ENCODE measurements at places on chromosomes 11 and 22.
A peak's percentile ranks its signal among the peaks of the same experiment; 100 is the strongest.

- DNase-seq = no peak
Measured at GRCh38 chr11:78313898-78314297, 103.7 kb downstream of the GAB2 start.

DNA sequence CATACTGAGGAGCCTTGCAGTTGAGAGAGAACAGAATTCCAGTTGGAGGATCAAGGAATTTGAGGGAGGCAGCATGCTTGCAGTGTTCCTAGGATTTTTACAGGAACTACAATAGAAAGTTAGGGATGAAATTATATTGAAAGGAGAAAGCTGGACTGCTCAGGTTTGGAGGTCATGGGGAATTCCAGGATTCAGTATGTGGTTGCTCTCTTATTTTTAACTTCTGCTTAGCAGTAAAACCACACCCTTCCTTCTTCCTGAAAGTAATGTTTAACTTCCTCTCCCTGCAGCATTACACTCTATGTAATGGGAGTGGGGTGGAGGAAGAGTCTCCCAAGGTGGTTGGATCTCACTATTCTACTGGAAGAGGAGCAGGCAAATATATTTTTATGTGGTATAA is 31.3 kb downstream of the CTNND1 start:
- DNase-seq = no peak

DNA sequence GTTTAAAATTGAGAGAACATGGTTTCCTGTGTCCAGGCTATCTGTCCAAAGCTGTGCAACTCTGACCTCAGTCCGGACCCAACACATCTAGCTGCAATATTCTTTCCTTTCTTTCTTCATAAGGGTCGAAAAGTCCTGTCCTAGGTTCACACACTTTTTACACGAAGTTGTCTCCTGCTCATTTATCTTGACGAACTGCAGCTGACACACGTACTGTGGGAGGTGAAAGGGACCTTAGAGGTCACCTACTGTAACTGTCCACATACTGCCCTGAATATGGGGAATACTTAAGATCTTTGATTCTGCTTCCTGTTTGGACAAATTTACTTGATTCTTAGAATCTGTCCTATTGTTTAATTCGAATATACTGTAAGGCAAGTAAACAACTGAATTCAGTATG is 105.9 kb downstream of the CCDC83 start:
- DNase-seq = no peak

GRCh38 chr11:68538025-68538424 is 77.5 kb downstream of the PPP6R3 start:
- DNase-seq = no peak

DNA sequence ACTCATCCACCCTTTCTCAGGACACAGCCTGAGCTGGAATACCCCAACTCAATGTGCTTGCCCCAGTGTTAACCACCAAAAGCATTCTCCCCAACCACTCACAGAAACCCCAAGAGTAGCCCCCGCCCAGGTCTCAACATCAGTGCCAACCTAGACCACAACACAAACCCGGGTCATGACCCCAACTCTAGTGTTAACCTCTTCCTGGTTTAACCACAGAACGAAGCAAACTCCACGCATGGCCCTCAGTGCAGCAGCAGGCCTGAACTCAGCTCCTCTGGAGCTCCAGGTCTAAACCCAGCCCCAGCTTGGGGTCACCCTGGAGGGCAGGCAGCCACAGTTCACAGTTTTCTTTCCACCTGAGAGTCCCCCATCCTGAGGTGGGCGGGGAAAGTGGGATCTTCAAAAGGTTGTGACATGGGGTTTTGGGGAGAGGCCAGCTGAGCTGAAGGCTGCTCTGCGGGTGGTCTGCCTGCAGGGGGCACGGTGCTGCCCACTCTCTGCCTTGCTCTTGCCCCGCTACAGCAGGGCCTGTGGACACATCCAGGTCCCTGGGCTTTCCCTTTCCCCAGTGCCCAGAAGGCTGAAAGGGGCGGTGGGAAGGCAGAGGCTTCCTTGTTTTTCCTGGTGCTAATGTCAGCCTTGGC is 37.9 kb downstream of the NECTIN1 start:
- no peak for DNase-seq

DNA sequence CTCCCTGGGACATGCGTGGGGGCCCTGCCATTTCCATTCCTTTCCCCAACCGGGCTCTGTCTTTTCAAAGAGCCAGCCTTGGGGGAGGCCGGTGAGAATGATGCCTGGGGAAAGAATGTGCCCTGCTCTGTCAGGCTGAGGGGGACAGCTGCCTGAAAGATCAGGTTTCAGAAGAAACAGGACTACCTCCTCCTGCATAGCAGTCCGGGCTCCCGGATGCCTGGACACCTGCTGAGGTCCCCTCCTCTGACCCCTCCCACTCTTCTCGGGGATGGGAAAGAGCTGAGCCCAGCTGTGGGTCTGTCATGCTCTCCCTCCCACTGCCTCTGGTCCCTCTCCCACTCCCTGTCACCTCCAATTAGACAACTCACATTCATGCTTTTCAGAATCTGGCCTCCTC is 41.8 kb upstream of the CDON start:
- no peak for DNase-seq

- no peak for DNase-seq
Measured at GRCh38 chr11:131928992-131929391, 558.6 kb downstream of the NTM start.

GRCh38 chr11:115942011-115942410 is 437.8 kb upstream of the CADM1 start:
- no peak for DNase-seq

DNA sequence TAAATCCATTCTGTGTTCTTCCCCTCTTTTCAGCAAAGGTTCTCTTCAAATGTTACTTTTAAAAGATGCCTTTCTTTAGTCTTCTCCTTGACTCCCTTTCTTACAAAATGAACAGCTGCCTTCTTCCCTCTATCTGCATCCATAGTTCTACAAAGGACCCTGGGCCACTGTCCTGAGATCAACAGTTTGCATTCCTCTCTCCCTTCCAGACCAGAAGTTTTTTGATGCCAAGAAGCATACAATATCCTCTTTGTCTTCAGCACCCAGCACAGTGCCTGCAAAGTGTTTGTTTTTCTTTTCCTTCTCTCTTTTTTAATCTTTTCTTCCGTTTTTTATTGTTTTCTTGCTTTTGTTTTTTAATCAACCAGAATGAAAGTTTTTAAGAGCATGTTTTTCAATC is 183.5 kb upstream of the SNX19 start:
- DNase-seq = no peak

GRCh38 chr11:60118338-60118737 is 29.9 kb downstream of the MS4A2 start:
- no peak for DNase-seq

GRCh38 chr11:12602421-12602820 is 71.8 kb upstream of the TEAD1 start:
- no peak for DNase-seq

DNA sequence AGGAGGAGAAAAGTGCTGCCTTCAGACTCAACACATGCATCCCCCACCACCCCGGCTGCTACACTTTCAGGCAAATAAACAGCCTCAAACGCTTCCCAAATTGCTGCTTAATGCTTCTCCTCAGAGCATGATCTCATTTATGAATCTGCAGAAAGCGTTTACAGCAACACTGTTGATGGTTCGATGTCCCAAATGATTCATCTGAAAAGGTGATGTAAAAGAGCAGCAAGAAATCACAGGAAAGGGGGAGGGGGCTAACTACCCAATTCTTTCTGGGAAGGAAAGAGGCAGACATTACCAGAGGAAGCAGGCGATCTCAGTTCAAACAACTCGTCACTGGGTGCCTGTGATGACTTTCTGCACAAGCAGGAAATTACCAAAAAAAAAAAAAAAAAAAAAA is 119.6 kb downstream of the TENM4 start:
- no peak for DNase-seq

GRCh38 chr11:33616552-33616951 is 84.1 kb downstream of the C11orf91 start:
- DNase-seq = no peak

DNA sequence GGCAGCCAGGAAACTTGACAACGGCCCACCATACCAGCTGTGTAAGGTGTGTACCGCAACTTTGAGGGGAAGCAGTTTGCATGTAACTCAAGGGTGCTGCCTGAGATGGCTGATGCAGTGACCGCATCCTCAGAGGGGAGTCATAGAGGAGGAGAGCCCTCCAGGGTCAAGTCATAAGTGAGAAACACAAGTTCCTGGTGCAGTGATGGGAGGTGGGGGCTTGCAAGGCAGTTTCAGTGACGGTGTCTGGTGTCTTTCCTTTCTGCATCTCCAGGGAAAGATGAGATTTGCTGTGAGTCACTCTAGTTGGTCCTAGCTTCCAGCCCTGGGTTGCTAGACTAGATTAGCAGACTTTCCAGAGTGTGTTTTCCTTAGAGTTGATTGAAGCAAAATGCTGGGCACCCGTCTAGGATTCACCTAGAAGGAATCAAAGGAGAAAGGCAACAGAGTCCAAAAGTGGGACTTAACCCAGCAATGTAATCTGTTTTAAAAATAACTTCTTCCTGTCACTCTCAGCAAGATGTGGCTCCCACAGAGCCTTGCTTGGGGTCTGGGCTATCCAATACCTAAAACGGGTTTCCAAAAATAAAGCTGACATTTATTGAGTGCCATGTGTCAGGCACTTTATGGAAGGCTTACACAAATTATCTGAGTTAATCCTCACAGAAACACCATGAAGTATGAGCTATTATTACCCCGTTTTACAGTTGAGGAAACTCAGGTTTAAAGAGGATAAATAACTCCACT is 265.4 kb upstream of the PLET1 start:
- DNase-seq = no peak

- DNase-seq = peak; percentile 80
Measured at GRCh38 chr22:46737976-46738646, at the start of gene CERK. TSS of gene CERK (minus strand) at chr22:46738252. CDS start at chr22:46738148, 104 bp downstream.

- no peak for DNase-seq
Measured at GRCh38 chr22:19872779-19873137, 18.1 kb upstream of the GNB1L start.

GRCh38 chr11:12188548-12189317 is 78.3 kb downstream of the MICAL2 start:
- DNase-seq = no peak

GRCh38 chr22:46033256-46034200 is 56.6 kb upstream of the WNT7B start:
- DNase-seq = peak; percentile 67

DNA sequence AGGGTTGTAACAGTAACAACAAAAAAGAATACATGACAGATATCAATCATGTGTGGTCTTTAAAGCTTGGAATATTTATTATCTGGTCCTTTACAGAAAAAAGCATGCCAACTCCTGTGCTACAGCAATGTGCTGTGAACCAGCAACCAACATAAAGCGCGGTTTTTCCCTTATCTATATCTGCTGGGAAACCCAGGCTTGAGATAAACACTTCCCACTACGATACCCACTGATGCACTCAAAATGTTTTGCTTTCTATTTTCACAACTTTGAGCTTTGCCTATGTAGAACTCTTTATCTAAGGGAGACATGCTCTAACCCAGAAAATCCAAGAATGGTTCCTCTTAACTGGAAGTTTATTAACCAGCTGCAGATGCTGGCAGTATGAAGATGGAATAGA is 19.0 kb downstream of the ZBED5 start:
- no peak for DNase-seq

DNA sequence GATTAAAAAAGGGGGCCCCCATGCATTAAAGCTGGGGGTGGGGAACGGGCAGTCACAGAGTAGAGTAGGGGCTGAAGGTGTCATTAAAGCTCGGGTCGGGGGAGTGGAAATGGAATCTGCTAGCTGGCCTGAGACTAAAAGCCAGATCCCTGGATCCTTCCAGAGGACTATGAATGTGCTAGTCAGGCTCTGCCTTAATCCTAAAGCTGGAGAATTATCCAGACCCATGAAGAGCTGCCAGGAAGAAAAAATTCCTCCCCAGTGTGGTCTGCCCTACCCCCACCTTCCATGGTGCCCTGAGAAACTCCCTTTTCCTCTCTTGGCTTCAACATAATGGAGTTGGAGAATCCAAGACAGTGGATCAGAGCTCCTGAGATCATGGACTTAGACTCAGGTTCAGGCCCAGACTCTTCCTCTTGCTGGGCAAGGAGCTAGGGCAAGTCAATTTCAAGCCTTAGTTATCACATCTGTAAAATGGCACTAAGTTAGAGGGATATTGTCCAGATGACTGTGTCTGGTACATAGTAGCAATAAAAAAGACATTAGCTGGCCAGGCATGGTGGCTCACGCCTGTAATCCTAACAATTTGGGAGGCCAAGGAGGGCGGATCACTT is 24.0 kb upstream of the SMTN start:
- DNase-seq = no peak

DNA sequence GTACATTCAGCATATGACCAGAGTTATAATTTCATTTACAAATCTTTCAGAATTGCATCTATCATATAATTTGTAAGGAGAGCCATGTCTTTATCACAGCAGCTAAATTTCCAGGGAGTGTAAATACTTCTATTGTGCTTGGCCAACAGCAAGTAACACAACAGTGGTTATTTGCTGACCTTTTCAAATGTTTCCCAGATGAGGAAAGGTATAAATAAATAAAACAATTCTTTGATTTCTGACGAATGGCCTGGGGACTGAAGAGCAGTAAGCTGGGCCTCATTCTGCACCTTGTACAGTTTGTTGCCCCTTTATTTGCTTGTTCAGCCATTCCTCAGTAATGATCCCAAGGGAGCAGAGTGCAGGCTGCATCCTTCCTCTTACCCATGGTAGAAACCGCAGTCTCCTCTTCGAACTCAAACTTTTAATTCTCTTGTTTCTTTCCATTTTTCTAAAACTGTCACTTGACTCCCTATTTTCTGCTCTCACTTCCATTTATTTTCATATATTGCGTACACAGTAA is 132.8 kb downstream of the DDX10 start:
- no peak for DNase-seq

GRCh38 chr22:37260901-37261336 is 16.9 kb upstream of the RAC2 start:
- peak; percentile 34 for DNase-seq

DNA sequence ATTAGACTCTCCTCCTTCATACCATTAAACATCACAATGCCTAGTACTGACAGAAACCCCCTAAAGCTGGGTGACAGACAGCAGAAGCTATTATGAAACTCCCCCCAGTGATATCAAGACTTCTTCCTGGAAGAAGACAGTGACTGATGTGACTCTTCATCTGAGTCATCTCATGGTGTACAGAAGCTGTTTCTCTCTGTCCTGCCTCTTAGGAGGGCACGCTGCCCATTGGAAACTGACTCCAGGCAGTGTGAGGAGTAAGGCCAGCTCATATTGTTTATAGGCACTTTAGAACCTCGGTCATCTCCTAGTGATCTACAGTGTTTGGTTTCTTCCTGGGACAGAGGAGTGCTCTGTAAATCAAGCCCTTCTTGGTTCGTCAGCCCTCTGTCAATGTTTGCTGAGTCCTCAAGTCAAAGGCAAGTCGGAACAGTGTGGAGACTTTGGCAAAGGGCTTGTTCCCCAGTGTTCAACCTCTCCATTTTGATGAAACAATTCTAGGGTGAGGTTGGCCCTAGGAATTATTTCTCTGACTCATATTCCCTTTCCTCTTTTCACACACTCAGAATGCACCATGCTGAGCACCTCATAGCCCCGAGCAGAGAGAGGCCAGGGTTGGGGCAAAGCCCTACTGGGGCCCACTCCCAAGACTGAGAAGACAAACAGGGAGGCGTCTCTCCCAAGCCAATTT is 172.5 kb upstream of the TMEM45B start:
- DNase-seq = peak; percentile 64

DNA sequence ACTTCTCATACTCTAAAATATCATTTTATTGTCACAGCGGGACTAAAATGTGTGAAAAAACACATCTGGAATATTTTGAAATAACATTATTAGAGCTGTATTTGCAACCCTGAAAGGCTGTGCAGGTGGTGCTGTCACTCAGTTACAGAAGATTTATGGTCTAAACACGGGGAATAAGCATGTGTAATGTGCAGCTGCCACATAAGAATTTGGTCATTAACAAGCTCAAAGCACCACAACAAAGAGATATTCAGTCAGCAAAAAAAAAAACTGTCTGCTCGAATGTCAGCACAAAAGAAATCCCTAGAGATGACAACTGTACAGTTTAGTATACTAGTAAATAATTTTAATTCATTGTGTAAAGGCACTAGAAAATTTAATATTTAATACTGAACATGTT is 31.3 kb downstream of the TMEM123 start:
- DNase-seq = no peak
